ENCODE measurements at places on chromosomes 3 and 15.
A peak's percentile ranks its signal among the peaks of the same experiment; 100 is the strongest.

- no peak for DNase-seq
Measured at GRCh38 chr15:47685141-47685870, 32.0 kb upstream of the SEMA6D start.

GRCh38 chr3:43248185-43248583, 38.2 kb upstream of the SNRK start:
- DNase-seq, result no peak

GRCh38 chr15:29040370-29040751, 154.6 kb downstream of the APBA2 start:
- peak; percentile 60 for DNase-seq

- DNase-seq, result no peak
Measured at GRCh38 chr15:80883641-80884040, 104.5 kb downstream of the CEMIP start.

DNA sequence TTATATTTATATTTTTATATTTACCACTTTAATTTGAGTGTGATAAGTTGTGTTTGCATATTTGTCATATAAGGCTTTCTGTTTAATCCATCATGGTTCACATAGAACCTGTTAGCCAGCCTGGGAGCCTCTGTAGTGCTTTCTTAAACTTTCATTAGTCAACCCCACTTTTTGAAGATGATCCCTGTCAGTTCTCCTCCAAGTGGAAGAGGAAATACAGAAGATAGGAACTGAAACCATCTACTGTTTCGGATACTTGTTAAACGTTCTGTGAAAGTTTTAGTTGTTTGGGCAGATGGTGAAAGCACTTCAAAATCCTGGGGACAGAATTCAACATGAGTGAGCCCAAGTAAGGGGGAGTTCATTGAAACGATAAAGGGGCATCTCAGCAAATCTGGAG, 4.6 kb upstream of the SAMMSON start:
- DNase-seq, result no peak
